ENCODE measurements at places on chromosomes 5 and 9.

- no peak for DNase-seq
Observed at GRCh38 chr9:120510816-120511215, 69.2 kb downstream of the CDK5RAP2 start.

DNA sequence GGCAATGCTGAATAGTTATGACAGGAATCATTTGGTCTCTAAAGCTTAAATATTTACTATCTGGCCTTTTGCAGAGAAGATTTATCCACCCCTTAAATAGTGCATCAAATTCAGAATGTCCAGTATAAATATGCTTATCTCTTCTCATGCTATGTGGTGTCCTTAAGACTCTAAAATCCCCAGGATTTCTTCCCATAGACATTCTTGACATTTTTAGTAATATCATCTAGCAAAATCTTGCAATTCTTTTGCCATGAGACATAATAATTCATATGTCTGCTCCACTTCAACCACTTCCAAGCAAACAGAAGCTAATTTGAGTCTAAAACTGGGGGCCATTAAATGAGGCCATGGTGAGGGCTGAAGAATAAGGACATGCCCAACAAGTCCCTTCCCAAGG is 1923.4 kb upstream of the CDH9 start:
- no peak for DNase-seq

GRCh38 chr9:38668791-38669466 is 48.5 kb upstream of the ANKRD18A start:
- DNase-seq, result no peak

DNA sequence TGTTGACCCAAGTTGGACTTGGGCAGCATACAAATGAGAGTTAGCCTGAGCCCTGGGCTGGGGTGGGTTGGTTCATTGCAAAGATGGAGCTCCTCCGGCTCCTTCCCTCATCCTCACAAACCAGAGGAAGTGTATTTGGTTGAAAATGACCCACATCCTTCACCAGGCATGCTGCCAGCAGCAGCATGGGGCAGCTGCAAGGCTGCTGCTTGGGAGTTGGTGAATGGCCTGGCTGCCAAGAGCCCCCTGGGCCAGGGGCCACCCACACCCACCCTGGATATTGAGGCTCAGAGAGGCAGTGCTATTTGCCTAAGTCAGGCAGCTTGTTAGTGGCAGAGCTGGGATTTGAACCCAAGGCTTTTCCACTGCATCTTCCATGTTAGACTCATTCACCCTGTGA is 29.5 kb downstream of the PPARGC1B start:
- DNase-seq, result no peak

GRCh38 chr5:40981420-40981819 is 72.1 kb downstream of the C7 start:
- DNase-seq, result no peak

GRCh38 chr5:54469622-54470021 is 14.1 kb downstream of the HSPB3 start:
- no peak for DNase-seq

GRCh38 chr9:94175669-94176068 is 83.4 kb upstream of the ZNF169 start:
- no peak for DNase-seq

- no peak for DNase-seq
Observed at GRCh38 chr9:35948451-35948850, 9.5 kb downstream of the OR2S2 start.

- DNase-seq, result no peak
Observed at GRCh38 chr9:129235041-129235930, 57.2 kb upstream of the IER5L start.

- no peak for DNase-seq
Observed at GRCh38 chr9:34993502-34994259, 4.1 kb downstream of the DNAJB5 start.
